ENCODE measurements at places on chromosomes 11 and 22.

DNA sequence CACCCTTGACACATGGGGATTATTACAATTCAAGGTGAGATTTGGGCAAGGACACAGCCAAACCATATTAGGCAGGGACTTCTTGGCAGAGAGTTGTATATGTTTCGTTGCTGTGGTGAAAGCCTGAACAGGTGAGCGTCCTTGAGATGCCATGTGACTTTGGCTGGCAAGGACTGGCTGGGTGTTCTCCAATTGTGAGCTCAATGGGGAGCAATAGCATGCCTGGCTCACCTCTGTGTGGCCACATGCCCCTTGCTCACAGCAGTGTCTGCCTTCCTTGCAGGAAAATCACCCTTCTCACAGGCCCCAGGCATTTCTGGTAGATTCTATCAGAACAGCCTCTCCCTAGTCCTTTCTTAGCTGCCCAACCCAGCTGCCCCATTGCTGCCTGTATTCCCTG lies 105.5 kb downstream of the PARVA start:
- no peak for DNase-seq

- no peak for DNase-seq
These were observed 133.6 kb downstream of the CASP12 start for GRCh38 chr11:104764710-104765045.

DNA sequence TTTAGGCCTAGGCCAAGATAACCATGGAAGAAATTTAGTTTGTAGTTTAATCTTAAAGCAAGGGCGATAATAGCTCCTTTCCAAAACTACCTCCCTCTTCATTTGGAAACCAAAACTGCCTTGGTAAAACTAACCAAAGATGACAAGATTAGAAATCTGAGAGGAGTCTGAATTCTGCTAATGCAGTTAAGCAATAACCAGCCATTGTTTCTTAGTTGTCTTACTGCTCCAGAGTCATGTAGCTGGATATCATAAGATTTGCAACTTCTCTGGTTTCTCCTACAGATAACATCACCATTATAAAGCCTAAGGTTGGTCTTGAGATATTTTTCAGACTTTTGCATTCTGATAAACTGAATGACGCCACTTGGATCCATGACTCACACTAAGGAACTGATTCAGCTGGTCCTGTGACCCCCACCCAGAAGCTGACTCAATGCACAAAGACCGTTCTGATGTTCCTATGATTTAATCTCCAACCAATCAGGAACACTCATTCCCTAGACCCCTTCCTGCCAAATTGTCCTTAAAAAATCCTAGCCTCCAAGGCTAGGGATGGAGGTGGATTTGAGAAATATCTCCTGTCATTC lies 200.8 kb downstream of the LUZP2 start:
- no peak for DNase-seq

GRCh38 chr11:86463120-86463519 lies 88.4 kb downstream of the CCDC81 start:
- DNase-seq = no peak

DNA sequence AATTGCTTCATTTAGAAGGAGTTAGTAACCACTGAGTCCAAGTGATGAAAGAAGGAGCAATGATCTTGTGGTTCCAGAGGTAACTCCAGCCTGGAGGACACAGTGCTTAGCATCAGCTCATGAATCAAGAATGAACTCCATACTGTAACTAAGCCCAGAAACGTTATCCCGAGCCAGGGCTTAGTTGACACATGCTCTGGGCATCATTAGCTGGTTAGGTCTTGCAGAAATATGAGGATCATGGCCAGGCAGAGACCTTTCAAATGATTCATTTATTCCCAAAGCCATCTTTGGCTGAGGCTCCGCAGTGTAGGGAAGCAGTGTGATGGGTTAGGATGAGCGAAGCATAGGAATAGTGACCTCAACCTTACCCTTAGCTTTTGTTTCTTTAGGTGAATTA lies 277.4 kb downstream of the FAM76B start:
- DNase-seq = no peak

- no peak for DNase-seq
These were observed 22.1 kb upstream of the TMPRSS13 start for GRCh38 chr11:117950993-117951961.

GRCh38 chr11:131914361-131914774 lies 544.0 kb downstream of the NTM start:
- DNase-seq = no peak

DNA sequence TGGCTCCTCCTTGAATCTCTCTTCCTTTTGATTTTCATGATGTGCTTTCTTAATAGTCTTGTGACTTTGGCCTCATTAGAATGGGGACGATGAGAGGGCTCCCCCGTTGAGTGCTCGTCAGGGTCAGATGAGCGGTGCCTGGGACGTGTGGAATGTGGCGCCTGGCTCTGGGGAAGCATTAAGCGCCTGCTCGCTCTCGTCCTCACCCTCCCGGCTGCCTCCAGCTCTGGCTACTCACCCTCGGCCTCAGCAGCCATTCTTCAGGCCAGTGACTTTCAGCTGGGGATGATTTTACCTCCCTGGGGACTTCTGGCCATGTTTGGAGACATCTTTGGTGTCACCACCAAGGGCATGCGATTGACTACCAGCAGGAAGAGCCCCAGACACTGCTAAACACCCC lies 69.7 kb downstream of the RPS6KA4 start:
- DNase-seq = no peak

- DNase-seq = no peak
These were observed 9.9 kb downstream of the TMPRSS13 start for GRCh38 chr11:117919341-117919740.

DNA sequence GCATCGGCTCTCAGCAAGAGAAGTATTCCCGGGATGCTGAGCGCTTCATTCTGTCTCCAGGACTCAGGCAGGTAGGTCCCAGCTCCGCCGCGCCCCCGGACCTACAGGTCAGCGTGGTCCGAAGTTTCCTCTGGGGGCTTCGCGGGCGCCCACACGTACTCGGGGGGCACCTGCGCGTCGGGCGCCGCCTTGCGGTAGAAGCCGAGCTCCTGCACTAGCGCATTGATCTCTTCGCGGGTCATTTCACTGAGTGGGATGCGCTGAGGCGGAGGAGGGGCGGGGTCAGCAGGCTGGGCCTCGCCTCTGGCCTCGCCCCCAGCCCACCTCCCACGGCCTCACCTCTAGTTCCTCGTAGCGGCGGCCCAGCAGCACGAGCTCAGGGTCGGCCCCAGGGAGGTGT lies 2.5 kb downstream of the SELENOM start:
- no peak for DNase-seq

GRCh38 chr11:94791216-94791889 lies 23.2 kb downstream of the AMOTL1 start:
- DNase-seq = no peak

- no peak for DNase-seq
These were observed 135.0 kb upstream of the NECTIN1 start for GRCh38 chr11:119863851-119864601.

DNA sequence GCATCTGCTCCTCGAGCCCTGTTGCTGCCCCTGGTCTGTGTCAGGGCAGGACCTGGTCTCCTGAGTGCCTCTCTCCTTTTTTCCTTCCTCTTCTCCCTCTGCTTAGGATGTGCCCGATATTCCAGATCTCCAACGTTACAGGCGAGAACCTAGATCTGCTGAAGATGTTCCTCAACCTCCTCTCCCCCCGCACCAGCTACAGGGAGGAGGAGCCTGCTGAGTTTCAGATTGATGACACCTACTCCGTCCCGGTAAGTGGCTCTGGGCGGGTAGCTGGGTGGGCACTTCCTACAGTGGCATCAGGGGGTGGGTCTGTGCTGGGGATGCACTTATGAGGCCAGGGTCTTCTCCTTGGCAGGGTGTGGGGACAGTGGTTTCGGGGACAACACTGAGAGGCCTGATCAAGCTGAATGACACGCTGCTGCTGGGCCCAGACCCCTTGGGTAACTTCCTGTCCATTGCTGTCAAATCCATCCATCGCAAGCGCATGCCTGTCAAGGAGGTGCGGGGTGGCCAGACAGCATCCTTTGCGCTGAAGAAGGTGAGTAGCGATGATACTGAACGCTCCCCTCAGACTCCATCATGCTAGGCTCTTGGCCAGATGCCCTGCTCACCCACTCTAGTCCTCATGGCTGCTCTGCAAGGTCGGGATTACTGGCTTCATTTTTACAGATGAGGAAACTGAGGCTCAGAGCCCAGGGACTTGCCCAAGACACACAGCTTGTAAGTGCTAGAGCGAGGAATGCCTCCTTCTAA lies 20.3 kb downstream of the GTPBP1 start:
- no peak for DNase-seq

GRCh38 chr11:102081313-102081712 lies 28.9 kb upstream of the YAP1 start:
- no peak for DNase-seq

- no peak for DNase-seq
These were observed 58.1 kb downstream of the DDI1 start for GRCh38 chr11:104094576-104094975.

Data from stimulated activated CD4-positive, alpha-beta T cell treated with anti-CD3 and anti-CD28 coated beads, TNF-alpha, amount 100 ng/mL, for 1 hour (primary cell).